Sigmoid colon (tissue), 7 donors: ENCODE measurements at places on chromosomes 16 and 17. TPM values are rescaled to one million over a fixed set of nuclear protein-coding genes. Genes with fewer than 3 reads are reported as not detected.

The TBL3 gene
- polyA plus RNA-seq: 14.4 TPM

The KRT20 gene
- 1,034 TPM for polyA plus RNA-seq

The PLA2G10 gene
- 27.5 TPM for polyA plus RNA-seq

The ZNF267 gene
- 8.5 TPM for polyA plus RNA-seq

The CSH2 gene
- not detected for polyA plus RNA-seq

The MAP2K3 gene
- polyA plus RNA-seq: 54.8 TPM

The CES4A gene
- 7.3 TPM for polyA plus RNA-seq
